ENCODE measurements at places on chromosomes 2 and 18.

DNA sequence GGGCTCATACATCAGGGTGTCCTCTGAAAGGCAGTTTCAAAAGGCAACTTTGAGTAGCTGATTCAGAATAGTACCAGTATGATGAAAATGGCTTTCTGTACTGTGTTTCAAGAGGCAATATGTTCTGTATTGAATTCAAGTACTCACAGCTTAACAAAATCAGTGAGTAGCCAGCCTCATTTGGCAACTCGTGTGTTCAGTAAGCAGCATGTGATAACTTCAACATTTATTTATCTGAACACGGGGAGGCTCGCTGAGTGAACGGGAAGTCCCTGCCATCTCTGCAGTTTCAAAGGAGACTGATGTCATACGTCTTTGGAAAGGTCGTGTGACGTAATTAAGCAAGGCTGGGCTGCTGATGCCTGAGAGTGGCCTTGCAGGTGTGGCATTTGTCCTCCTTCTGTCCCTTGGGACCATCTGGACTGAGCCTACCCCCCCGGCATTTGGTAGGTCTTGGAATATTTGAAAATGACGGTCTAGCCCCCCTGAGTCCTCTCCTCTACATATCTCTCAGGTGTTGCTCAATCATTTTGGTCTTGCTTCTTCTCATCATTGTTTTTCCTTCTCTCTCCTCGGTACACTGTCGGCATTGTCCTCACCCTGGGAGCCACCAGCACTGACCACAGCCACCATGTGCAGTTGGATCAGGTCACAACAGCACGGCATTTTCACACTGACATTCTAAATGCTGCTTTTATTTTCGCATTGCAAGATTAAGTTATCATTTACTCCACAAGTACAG is 62.8 kb downstream of the SMIM21 start:
- DNase-seq: no peak

GRCh38 chr2:203688798-203689197 is 17.6 kb upstream of the CD28 start:
- DNase-seq: no peak

DNA sequence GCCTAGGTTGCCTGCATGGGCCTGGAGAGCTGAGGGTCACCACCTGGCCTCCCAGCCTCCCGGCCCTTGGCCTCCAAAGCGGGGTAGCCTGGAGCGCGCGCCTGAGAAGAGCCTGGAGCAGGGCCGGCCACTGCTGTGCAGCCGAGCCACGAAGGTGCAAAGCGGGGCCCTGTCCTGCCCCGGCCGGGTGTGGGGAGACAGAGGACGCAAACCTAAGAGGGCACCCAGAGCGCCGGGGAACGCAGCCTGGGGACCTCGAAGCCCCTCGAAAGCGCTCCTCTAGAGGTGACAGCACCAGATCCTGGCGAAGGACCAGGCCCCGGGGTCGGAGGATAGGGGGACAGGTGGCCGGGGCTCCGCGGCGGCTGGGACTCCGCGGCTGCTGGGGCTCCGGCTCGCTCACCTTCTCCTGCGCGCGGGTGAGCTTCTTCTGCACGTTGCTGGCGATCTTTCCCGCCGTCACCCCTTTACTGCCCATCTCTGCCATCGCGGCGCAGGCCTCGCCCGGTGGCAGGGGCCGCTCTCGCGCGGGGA is 430 bp downstream of the BIN1 start:
- DNase-seq: no peak

GRCh38 chr2:65992198-65992554 is 442.7 kb upstream of the MEIS1 start:
- DNase-seq: no peak

- no peak for DNase-seq
Observed at GRCh38 chr2:120873958-120874887, 138.6 kb downstream of the GLI2 start.

DNA sequence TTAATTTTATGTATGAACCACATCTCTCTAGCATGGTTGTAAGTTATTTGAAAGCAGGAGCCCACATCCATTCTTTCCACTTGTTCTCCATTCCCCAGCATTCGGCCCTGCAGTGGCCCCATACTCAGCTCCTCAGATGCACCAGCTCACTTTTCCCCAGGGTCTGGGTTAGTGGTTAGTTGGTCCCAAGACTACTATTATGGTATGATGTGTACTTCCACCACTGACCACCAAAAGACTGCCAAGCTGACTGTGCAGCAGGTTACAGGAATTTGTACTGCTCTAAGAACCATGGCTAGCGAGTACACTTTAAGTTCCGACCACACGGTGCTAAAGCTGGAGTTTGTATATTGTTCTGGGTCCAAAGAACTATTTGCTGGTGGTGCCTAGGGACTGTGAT is 413.6 kb upstream of the TCF4 start:
- DNase-seq: no peak

GRCh38 chr2:27860111-27860510 is 30.1 kb downstream of the RBKS start:
- DNase-seq: no peak

DNA sequence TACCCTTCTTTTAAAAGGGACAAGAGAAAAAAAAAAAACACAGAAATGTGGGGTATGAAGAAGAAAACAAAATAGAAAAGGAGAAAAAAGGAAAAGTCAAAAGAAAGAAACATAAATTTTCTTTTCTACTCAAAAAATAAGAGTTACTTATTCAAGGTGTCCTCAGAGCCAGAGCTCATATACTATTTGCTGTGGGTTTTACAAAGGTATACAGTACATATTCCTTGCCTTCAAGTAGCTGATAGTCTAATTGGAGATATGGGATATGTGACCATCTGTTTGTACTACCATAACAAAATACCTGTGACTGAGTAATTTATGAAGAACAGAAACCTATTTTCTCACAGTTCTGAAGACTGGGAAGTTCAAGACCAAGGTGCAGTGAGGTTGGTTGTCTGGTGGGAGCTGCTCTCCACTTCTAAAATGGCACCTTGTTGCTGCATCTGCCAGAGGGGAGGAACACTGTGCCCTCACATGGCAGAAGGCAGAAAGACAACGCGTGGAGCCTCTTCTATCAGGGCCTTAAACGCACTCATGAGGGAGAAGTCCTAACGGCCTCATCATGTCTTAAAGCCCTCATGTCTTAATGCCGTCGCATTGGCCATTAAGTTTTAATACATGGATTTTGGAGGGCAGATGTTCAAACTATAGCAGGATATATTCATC is 33.9 kb downstream of the NBAS start:
- no peak for DNase-seq

DNA sequence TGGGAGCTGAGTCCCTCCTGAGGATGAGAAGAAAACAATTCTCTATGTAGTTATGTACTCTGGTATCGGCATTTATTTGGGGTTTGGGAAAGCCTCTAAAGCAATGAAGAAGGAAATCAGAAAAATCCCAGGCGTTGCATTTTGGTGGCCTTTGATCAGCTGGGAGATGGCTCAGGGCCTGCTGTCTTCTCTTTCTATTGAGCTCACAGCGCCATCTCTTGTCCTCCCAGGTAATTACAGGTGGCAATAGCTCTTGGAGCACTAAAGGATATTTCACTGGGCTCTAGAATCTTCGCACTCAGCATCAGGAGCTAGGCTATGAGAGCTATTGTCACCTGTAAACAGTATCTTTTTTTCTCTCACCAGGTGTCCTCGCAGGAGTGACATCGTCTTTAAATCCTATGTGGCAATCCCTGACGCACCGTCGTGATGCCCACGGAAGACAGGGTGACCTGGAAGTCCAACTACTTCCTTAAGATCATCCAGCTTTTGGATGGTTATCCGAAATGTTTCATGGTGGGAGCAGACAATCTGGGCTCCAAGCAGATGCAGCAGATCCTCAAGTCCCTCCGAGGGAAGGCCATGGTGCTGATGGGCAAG is 76.1 kb upstream of the PMAIP1 start:
- peak; percentile 55 for DNase-seq

DNA sequence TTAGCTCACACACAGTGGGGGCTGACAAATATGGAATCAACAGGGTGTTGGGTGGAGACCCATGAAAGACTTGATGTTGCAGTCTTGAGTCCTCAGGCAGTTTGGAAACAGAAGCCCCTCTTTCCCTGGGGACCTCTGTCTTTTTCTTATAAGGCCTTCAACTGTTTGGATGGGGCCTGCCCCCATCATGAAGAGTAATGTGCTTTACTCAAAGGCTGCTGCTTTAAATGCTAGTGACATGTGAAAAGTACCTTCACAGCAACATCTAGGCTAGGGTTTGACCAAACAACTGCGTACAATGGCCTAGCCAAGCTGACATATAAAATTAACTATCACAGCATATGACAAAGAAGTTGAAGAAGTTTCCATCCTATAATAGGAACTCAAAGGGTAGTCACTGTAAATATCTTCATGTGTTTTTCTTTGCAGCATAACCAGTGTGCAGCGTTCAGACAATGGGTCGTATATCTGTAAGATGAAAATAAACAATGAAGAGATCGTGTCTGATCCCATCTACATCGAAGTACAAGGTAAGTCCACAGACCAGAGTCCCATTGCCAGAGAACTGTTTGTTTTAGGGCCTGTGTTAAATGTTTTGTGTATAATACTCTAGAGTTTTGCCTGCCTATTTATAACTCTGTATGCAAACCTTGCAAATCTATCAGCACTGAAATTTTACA is 46.3 kb downstream of the MERTK start:
- DNase-seq: no peak

DNA sequence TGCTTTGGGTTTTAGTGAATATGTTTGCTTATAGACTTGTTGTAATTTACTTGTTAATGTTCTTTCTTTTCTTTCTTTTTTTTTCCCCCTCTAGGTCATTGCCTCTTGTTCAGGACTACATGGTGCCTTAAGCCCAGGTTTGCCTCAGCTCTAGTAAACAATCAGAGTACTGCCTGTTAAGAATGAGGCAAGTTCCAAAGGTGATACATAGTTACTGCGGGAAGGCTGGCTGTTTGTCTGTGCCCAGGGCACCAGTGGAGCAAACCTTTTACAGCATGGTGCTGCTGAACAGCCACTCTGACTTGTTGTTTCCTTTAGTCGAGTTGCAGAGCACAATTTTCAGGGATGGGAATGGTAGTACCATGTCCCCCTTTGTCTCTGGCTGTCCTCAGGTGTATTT is 517.2 kb downstream of the NYAP2 start:
- no peak for DNase-seq
